Mesendoderm (in vitro differentiated cells): ENCODE measurements at places on chromosomes 11 and 22.
A peak's percentile ranks its signal among the peaks of the same experiment; 100 is the strongest.

DNA sequence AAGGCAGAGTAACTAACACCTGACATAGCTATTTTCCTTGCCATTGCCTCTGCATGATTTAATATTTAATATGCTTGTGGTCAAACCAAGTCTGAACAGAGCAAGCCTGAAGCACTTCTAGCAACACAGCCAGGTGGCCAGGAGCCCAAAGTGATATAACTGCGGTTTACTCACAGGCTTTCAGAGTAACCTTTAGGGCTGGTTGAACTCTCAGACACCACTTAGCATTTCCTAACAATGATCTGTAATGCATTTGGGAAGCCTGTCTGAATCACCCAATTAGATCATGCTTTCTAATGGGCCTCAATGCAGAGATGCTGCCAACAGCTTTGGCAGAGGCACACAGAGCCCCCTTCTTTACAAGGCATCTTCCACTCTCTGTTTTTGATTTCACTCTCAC is 96.1 kb downstream of the FDX1 start:
- no peak for DNase-seq

DNA sequence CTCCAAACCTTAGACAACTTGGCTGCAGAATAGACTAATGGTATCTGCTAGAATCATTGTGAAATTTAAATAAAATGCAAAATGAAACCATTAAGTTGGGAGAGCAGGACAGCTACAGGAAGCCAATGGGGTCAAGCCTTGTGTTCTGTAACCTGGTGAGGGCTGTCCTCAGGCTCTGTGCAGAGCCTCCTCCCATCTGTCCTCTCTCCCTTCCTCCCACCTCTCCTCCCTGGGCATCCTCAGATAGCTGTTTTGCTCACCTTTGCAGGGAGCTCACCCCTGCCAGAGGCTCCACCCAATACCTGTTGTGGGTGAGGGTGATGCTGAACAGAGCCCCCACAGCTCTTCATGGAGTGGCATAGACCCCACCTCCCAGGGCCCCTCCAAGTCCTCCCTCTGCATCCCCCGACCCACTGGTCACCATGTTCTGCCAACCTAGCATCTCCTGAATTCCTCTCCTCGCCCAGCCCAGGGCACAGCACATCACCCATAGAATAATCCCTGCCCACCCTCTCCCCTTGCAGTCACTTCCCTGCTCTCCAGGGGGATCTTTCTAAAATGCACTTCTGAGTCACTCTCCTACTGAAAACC is 100.3 kb downstream of the PDE2A start:
- no peak for DNase-seq

GRCh38 chr11:131637469-131638175 is 267.2 kb downstream of the NTM start:
- no peak for DNase-seq

GRCh38 chr22:40645579-40646197 is 9.2 kb upstream of the MRTFA start:
- DNase-seq: no peak

DNA sequence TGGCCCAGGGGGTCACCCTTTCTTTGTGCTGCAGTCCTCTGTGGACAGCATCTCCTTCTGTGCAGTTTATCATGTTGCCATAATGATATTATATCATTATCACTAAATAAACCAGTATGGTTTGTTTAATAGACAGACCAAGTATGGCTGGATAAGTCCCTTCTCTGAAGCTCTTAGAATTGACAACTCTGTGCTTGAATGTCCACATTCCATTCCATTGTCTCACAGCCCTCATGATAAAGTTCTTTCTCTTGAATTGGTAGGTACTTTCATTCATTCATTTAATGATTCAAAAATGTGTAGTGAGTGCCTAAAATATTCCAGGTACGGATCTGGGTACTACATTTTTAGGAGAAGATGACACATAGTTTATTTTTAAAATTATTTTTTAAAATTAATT is 7.8 kb downstream of the RPS6KA4 start:
- no peak for DNase-seq

GRCh38 chr11:34185926-34186841 is 80.8 kb downstream of the NAT10 start:
- DNase-seq: peak; percentile 54

DNA sequence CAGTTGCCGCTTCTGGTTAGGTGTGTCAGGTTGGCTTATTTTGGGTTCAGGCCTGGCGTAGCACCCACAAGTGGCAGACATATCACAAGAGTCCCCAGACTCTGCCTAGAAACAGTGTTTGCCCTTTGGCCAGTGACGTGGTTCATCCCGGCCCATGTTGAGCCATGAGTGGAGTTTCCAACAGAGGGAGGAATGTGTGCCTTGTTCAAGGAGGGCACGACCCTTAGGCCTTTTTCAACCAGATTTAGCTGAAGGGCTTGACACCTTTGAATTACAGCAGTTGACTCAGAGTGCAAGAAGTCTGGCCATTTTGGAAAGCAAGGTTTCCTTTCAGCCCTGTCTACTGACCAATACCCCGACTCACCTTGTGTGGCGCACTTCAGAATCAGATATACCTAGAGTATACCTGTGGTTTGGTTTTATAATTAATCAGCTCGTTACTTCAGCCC is 15.1 kb upstream of the AIFM3 start:
- DNase-seq: no peak

GRCh38 chr11:33790040-33790439 is 15.7 kb upstream of the FBXO3 start:
- no peak for DNase-seq

DNA sequence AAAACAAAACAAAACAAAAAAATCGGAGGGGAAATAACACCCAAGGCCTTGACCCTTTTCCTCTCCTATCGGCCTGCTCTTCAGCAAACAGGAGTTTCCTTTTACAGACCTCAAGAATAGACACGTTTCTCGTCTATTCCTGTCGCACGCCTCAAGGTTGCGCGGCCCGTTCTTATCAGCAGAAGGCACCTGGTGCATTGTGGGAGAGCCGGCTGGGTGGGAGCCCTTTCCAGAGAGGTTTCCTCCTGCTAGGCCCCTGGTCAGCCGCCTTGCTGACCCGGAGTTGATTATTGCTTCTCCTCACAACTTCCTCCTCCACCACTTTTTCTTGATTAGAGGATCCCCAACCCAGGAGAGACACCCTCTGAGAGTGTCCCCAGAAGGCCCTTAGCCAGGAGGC is 497.3 kb downstream of the MIAT start:
- DNase-seq: no peak

DNA sequence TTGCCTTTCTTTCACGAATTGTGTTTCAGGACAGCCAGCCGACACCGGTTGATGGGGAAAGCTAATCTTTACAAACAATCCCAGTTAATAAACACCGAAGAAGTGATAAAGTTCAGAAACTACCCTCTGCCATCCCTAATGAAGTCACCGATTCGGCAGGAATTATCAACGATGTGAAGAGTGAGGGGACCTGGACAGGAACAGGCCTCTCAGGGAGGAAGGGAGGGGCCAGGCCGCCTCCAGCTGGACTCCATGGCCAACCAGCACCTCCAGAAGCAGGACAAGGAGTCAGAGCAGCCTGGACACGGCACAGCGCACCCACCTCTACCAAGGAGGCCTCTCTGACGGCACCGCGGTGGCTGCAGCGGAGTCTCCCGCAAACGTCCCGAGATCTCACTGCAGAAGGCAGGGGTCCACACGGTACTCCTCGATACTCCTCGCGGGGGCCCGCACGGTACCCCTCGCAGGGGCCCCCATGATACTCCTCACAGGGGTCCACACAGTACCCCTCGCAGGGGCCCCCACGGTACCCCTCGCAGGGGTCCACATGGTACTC is 3.9 kb downstream of the TOLLIP start:
- DNase-seq: no peak

DNA sequence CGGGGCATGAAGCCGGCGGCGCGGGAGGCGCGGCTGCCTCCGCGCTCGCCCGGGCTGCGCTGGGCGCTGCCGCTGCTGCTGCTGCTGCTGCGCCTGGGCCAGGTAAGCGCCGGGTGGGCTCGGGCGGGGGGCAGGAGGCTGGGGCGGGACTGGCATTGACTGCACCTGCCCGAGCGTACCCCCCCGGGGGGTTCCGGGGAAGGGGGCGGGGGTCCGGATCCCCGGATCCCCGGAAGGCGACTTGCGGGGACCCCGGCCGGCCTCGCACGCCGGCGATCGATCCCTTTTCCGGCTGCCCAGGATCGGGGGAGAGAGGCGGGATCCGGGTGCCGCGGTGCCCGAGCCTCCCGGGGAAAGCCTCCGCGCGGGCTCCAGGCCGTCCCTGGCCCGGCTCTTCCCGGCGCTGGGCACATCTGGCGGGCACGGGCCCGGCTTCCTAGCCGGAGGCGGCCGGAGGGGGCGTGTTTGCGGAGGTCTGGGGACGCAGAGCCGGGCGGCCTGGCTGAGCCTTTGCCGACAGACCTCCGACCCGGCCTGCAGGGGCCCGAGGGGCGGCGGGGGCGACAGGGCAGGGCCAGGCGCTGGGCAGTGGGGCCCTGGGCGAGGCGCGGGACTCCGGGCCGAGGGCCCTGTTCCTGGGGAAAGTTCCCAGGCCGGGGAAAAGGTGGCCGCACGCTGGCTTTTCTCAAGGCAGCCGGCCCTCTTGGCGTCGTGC is 705 bp downstream of the PTPRJ start:
- DNase-seq: peak; percentile 74

DNA sequence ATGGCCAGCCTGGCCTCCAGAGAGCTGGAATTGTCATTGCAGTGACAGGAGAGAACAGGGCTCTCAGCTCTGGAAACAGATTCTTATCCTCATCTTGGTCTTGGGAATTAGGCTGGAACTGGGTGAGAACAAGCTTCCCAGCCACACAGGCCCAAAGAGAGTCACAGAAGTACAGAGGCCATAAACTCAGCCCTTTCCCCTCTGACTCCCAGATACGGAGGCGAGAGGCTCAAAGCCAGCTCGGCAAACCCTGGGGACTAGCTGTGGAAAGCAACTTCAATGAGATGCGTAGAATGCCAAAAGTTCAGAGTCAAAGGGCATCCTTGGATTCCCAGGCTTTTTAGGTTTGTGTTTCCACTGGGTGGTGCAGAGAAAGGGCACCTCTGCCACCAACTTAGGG is 14.3 kb upstream of the ABCC8 start:
- DNase-seq: no peak

DNA sequence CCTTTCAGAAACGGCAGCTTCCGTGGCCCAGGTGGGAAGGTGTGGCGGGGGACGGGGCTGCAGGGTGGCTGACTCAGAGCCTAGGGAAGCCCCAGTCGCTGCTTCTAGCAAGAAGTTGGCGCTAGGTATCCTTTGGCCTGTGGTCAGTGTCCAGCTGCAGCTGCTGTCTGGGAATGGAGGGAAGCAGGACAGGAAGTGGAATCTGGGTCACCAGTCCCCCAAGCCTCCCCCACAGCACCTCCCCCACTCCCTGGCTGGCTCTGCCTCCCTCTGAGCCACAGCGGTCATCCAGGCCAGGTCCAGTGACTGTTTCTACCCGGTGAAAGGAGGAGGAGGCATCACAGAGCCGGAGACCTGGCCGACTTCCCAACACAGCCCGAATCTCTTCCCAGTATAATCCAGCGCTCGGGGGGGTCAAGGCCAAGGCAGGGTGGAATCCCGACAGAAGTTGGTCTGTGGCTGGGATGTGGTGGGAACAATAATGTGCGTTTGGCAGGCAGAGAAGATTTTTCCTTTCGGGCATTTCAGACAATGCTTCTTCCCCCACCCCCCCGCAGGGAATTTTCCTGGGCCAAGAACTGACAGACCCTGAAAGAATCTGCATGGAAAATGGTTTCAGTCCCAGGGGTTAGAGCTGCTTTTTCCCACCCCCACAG is 45.1 kb downstream of the C11orf96 start:
- DNase-seq: peak; percentile 20

DNA sequence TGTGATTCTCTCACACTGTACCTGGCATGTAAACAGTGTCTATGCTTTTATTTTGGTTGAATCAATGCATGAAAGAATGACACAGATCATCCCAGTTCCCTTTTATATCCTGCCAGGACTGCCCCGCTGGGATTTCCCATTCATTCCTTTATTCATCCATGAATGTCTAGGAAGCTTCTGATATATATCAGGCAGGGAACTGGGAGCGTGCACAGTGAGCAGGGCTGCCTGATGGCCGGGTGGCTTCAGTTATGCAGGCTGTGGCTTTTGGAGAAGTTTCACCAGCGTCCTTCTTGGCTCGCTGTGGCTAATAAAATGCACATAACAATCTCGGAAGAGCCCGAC is 789.0 kb downstream of the TBC1D22A start:
- no peak for DNase-seq
